ENCODE measurements at places on chromosomes 16 and 17.

- no peak for DNase-seq
Observed at GRCh38 chr16:17168181-17168580, 302.6 kb downstream of the XYLT1 start.

DNA sequence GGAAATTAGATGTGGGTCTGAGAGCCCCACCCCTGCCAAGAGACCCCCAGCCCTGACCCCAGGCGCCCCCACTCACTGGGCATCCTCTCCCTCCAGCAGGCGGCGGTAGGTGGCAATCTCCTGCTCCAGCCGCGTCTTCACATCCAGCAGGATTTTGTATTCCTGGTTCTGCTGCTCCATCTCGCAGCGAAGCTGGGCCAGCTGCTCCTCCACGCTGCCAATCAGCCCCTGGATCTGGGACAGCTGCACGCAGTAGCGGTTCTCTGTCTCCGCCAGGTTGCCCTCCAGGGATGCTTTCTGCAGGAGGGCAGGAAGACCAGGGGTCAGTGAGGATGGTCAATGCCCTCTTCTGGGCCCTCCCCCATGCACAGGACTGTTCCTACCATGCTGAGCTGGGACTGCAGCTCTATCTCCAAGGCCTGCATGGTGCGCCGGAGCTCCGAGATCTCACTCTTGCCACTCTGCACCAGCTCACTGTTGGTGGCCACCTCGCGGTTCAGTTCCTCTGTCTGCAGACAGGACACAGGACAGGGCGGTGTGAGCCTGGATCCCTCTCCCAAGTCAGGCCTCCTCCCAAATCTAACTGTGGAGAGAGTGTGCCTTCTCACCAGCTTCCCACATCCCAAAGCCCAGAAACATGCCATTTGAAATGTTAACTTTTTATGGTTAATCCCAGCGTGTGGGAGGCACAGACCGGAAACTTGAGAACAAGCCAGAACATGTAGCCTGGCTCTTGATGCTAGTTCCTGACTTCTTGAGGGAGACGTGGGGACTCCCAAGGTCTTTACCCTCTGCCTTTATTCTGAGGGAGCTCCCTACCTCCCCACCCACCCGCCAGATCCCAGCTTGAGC, 3.6 kb downstream of the KRT17 start:
- no peak for DNase-seq

GRCh38 chr16:1953734-1954133, 755 bp downstream of the RPL3L start:
- DNase-seq = no peak

DNA sequence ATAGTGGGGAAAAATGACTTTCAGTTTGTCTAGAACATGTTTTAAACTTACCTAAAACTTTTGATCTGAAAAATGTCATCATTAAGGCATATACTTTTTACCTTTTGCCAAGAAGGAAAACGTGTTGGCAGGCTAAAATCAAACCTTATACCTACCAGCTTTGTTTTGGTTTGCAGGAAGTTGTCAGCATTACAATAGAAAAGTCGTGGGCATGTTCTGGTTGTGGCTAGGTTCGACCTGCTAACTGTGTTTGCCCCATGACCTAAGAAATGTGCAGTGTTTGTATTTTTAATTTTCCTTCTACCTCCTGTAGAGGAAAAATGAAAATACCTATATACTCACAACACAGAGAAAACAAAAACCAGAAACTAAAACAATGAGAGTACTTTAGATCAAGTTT, 13.0 kb downstream of the SKAP1 start:
- DNase-seq = no peak

- no peak for DNase-seq
Observed at GRCh38 chr16:81708266-81709015, 70.7 kb upstream of the PLCG2 start.

DNA sequence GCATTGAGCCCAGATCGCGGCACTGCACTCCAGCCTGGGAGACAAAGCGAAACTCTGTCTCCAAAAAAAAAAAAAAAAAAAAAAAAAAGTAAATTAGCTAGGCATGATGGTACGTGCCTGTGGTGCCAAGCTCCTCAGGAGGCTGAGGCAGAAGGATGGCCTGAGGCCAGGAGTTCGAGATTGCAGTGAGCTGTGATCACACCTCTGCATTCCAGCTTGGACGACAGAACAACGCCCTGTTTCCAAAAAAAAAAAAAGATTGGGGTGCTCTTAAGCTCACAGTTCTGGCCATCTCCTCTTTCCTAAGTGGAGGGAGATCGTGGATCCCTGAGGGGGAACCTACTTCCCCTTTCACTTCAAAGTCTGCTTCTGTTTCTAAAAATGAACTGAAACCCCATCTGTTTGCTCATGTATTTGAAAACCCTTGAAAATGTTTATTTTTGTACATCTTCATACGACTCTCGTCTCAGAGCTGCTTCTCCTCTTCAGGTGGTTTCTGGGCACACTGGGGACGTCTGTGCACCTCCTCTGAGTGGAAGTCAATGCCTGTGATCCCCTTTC, 138.8 kb downstream of the PRKCA start:
- no peak for DNase-seq

DNA sequence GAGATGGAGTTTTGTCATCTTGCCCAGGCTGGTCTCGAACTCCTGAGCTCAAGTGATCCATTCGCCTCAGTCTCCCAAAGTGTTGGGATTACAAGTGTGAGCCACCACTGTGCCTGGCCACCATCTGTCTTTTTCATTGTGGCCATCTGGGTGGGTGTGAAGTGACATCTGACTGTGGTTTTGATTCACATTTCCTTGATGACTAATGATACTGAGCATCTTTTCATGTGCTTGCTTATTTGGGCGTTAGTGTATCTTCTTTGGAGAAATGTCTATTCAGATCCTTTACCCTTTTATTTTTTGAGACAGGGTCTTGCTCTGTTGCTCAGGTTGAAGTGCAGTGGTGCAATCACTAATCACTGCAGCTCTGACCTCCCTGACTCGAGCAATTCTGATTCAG, 53.9 kb upstream of the ERN1 start:
- no peak for DNase-seq

- DNase-seq = no peak
Observed at GRCh38 chr17:15444805-15445204, 22.6 kb downstream of the CDRT4 start.

- DNase-seq = no peak
Observed at GRCh38 chr16:85399583-85400284, 213.4 kb upstream of the GSE1 start.

GRCh38 chr17:4997302-4998026, at the start of the genes INCA1 and KIF1C:
Gene INCA1 (minus strand): TSS chr17:4997522. CDS start chr17:4994437, 3,085 bp downstream.
Gene KIF1C (plus strand): TSS chr17:4997950. CDS start chr17:5000247, 2,297 bp downstream.
- peak; percentile 92 for DNase-seq

DNA sequence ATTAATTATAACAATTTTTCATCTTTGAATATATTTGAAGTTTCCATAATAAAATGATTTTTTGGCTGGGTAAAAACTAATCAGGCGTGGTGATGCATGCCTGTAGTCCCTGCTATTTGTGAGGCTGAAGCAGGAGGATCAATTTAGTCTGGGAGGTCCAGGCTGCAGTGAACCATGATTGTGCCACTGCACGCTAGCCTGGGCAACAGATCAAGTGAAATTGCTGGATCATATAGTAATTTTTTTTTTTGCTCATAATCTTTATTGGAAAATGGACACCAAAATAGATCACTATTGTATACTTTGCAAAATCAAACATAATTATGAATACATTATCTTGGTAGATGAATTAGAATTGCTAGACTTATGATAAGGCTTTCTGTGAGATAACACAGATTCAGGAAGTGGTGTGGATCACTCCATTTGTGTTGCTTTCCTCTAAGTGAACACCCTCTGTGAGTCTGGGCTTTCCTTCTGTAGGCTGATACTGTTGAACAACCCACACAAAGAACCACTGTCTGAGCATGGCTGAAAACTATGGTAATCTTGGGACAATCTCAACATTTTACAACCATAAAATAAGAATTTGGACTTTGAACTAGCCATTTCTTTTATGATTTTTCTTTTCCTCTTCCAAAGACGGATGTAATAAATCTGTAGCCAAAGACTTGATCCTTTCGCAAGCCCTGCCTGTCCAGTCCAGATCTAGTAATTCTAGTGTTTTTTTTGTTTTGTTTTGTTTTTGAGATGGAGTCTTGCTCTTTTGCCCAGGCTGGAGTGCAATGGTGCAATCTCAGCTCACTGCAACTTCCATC, 5.6 kb upstream of the ST3GAL2 start:
- no peak for DNase-seq

DNA sequence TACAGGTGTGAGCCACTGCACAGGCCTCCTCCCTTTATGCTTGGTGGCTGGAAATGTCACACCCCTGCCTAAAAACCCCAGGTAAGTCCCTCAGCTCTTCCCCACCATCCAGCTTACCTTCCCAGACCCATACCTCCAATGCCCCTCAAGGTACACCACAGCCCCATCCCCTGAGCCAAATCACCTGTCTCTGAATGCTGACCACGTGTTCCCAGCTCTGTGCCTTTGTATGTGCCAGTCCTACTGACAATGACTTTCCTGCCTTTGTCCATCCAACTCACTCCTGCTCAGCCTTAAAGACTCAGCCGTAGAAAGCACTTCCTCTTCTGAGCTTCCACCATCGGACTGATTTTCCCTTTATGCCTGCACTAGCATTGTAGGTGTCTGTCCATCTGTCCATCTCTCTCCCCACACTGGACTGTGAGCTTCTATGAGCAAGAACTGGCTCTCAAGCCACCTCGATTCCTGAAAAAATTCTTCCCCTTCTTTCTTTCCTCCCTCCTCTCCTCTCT, 30.7 kb upstream of the GOSR2 start:
- DNase-seq = no peak

GRCh38 chr16:11561454-11561805, 25.3 kb downstream of the LITAF start:
- DNase-seq = no peak

DNA sequence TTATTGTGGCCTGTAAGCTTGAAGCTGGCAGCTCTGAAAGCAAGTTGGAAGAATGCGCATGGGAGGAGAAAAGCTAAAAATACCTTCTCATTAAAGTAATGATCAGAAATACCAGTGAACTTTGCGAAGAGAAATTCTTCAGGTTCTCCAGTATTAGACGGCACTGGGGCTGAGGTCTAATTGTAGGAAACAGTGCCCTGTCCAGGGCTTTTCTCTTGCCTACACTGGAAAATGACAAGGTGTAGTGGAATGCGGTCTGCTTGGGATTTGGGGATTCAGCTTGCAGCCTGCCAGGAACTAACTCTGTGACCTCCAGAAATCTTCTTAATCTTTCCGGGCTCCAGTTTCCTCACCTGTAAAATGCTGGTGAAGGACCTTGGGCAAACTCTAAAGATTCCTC, 53.3 kb upstream of the KCNJ16 start:
- no peak for DNase-seq

DNA sequence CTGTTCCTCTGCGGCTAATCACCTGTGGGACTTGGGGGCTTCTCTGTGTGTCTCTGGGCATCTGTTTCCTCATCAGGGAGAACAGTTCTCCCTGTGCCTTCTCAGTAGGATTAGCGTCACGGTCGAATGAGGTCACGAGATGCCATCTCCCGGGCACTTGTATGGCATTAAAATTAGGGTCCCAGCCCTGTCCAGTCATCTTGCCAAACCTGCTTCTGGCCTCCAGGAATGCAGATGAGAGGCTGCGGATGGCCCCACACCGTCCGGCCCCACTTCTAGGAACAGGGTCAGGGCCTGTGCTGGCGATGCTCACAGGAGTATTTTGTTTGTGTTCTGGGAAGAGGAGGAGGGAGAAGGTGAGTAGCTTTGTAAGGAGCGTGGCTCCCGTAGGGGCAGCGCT, 58.5 kb downstream of the OR1D5 start:
- DNase-seq = no peak

DNA sequence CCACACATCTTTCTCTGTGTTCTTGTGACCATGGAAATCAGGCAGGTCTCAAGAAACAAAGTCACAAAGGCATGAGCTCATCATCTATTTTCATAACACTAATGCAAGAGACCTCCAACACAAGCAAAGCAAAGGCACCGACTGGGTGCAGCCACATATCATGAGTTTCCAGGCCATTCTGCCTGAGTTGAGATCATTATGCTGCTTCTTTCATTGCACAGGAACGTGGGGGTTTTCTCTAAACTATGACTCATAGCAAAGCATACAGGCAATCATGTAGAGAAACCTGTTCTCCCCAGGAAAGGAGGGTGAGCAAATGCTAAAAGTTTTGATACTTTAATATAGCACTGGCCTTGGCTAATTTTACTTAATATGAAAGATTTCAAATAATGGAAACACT, 60.7 kb downstream of the GRIN2A start:
- DNase-seq = no peak

DNA sequence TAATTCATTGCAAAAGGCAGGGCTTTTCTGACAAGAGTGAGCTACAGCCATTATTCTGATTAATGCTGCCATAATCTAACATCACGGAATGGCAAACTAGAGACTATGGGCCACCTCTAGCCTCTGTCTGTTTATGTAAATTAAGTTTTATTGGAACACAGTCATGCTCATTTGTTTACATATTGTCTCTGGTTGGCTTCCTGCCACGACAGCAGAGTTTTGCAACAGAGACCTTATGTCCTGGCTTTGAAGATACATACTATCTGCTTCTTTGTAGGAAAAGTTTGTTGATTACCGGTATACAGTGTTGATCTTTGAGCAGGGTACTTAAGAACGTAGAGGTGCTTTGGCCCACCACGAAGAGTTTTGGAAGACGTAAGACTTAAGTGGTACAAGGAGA, 715.9 kb upstream of the RBFOX1 start:
- DNase-seq = no peak
